ENCODE measurements at places on chromosomes 4 and X.

GRCh38 chr4:70816894-70817293 lies 22.8 kb downstream of the GRSF1 start:
- no peak for DNase-seq

DNA sequence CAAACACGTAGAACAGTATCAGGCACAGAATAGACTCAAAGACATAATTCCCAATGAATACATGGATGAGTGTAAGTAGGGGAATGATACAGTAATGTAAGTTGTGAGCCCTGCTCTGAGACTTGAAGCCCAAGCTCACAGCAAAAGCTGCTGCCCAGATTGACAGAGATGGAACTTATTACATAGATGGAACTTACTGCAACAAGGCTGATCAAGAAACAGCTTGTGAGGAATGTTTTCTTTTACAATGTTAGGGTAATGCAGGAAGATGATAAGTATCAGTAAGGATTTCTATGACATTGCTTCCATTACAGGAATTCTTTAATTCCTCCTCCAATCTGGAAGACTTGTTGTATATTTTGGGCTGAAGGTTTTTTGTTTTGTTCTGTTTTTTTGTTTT lies 278.4 kb downstream of the IL15 start:
- DNase-seq = no peak

DNA sequence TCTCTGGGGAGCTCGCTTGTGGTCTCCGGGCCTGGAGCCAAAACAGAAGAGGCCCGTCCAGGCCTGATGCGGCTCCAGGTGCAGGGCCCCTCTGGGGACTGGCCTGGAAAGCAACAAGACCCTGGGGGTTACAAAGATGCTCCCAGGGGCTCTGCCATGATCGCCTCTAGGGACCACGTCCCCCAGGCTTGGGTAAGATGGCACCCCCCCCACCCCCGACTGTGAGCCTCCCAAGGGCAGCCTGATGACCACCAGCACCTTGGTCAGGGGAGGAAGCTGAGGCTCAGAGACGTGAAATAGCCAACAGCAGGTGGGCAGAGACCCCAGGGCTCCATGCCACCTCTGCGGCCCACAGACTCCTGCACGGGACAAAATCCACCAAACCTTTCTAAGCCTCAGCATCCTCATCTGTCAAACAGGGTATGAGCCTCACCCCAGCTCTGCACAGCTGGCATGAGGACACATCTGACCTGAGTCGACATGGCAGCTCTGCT lies 25.4 kb downstream of the C4orf50 start:
- no peak for DNase-seq

- DNase-seq = no peak
Observed at GRCh38 chr4:177092807-177093206, 216.9 kb upstream of the NEIL3 start.

- no peak for DNase-seq
Observed at GRCh38 chrX:13053171-13053570, 8.8 kb upstream of the FAM9C start.

Data from progenitor cell of endocrine pancreas (in vitro differentiated cells).